ENCODE measurements at places on chromosomes 12 and 14.

GRCh38 chr14:33377596-33378390 lies 439.1 kb downstream of the NPAS3 start:
- DNase-seq: no peak

DNA sequence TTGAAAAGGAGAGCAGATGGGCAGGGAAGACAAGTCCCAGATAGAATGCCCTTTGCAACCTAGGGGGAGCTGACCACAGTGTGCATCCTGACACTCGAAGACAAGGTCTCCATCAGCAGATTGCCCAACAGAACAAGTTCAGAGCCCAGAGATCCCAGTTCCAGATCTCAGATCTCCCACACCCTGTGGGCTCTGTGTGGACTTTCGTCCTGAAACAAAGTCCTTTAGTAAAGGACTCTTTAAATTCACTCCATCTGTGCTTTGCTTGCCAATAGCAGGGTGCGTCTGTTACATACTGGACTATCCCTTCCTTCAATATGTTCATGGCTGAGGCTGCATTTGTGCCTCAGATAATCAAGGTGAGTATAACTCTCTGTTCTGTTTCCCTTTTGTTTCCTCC lies 8.7 kb upstream of the C1RL start:
- DNase-seq: no peak

GRCh38 chr14:85063747-85064146 lies 466.2 kb upstream of the FLRT2 start:
- DNase-seq: no peak

DNA sequence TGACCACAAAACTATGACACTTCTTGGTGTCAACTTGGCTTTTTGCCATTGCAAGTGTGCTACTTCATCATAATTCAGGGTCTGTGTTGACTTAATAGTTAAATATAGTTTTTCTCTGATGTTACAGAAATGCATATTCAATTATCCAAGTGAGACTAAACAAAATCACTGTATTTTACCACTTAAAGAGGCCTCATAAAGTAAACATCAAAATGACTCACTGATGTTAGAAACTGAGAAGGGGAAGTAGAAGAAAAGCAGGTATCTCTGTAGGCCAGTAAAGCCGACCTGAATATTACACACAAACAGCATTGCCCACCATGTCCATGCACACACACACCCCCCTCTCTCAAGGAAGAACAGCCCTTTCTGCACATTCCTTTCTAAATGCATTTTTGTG lies 55.4 kb downstream of the RPAP3 start:
- no peak for DNase-seq

- no peak for DNase-seq
These were observed 248.3 kb upstream of the LRIG3 start for GRCh38 chr12:59168647-59169046.

DNA sequence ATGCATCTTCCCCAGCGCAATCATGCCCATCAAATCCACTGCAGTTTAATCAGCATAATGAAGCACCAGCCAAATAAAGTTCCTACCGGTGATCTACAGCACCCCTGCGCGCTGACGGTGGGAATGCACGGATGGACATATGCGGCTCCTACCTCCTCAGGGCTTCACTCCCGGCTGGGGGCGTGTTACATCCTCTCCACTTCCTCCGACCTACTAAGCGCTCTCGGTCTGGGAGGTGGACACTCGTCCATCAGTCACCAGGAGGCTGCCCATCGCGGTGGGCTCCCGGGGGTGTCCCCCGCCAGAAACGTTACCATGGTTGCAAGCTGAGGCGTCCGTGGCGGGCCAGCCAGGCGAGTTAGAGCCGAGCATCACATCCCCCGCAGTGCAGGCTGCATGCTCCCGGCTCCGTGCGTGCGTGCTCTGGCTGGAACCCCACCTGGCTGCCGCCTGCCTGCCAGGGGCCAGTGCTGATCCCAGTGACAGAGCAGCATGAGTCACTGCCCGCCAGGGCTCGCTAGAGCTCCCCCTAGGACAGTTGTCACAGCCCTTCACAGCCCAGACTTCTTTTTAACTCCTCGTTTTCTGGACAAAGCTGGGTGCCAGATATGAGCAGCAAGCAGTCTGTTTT lies 73.0 kb downstream of the CIT start:
- no peak for DNase-seq

GRCh38 chr12:47164724-47165439 lies 85.1 kb upstream of the AMIGO2 start:
- DNase-seq: no peak

GRCh38 chr12:42810006-42810405 lies 220.5 kb upstream of the PRICKLE1 start:
- DNase-seq: no peak

- no peak for DNase-seq
These were observed 15.8 kb upstream of the RPS6KL1 start for GRCh38 chr14:74938531-74939495.

DNA sequence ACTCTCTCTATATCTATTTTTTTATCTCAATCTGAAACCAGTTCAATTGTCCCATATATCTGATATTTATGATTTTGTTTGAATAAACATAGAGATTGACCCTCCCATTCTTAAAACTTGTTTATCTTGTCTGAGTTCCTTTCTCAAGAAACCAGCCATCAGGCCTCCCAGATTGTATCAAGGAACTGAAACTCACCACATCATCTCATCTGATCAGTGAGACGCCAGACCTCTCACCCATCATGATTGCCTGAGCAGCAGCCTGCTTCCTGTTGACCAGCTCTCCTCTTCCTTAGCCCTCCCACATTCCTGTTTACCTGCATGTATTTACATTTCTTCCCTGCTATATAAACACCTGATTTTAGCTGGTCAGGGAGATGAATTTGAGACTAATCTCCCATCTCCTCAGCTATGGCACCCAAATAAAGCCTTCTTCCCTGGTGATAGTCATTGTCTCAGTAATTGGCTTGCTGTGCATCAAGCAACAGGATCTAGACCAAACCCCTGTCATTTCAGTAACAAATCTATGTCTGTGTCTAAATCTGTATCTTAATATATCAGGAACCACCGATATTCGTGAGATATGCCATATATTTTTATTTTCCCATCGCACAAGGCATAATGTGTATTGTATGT lies 323.6 kb downstream of the TMTC2 start:
- no peak for DNase-seq

- no peak for DNase-seq
These were observed 38.0 kb downstream of the CCDC85C start for GRCh38 chr14:99566009-99566389.

DNA sequence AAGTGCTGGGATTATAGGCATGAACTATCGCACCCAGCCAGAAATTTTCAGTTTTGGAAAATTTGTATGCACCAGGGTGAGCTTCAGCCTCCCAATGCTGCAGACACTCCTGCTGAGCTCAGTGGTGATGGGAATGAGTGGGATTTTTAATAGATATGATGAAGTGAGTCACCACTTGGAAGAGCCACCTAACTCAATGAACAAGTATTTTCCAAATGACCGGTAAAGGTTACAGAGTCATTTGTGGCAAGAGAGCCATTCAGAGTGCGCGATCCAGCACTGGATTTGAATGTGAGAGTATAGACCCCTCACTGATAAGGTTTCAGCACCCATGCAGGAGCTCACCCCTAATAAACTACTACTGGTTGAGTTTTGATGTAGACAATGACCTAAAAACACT lies 100.7 kb downstream of the PPP2R5C start:
- DNase-seq: no peak

DNA sequence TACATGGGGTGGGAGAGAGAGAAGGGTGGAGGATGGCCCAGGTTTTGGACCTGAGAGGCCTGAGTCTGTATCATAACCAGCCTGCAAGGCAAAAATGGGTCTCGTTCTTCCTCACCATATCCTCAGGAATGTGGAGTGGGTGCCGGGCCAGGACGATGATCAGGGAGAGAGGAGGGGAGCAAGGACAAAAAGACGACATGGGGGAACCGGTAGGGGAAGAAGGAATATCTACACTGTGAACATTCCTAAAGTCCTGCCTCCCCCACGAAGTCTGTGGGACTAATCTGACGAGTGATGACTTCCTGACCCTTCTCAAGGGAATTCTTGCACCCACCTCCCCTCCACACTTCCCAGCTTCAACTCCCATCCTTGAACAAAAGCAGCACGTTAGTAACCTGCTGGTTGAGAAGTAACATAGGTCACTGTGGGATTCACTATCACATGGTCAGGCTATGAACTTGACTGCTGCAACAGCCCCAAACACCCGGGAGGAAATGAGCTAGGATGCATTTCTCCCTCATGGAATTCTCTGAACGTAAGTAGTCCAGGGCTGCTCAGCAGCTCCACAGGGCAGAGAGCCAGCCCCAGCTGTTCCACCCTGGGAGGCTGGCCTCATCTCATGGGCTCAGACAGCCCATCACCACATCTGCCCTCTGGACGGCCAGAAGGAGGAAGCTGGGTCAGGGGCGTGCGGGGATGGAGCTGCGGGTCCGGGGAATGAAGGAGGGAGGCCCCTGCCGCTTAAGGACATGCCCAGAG lies 36.8 kb upstream of the VWF start:
- no peak for DNase-seq

DNA sequence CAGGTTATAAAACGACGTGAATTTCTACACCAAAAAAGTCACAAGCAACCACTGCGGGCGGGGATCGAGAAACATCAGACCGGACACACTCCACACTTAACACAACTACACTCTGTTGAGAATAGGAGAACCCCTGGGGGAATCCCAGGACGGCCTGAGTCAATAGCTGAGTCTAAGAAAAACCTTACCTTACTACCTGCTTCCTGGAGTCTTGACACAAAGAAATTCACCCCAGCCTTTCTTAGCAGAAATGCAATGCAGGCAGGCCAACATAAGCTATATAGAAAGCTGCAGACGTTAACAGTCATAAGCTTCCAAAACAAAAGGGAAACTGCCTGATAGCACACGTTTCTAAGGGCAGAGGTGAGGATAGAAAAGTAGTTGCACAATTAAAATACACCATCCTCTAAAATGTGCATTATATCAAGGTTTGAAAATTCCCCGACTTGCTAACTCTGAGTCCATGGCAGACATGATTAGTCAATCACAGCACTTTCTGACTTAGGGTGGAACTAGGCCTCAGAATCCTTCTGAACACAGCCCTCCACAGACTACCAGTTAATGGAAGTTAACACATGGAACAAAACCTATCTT lies 68.0 kb downstream of the CCDC88C start:
- DNase-seq: peak; percentile 68
